Stimulated activated CD8-positive, alpha-beta memory T cell treated with anti-CD3 and anti-CD28 coated beads, Interleukin-4, amount 100 ng/mL, for 4 hours (primary cell): ENCODE measurements at places on chromosomes 2 and 18.

DNA sequence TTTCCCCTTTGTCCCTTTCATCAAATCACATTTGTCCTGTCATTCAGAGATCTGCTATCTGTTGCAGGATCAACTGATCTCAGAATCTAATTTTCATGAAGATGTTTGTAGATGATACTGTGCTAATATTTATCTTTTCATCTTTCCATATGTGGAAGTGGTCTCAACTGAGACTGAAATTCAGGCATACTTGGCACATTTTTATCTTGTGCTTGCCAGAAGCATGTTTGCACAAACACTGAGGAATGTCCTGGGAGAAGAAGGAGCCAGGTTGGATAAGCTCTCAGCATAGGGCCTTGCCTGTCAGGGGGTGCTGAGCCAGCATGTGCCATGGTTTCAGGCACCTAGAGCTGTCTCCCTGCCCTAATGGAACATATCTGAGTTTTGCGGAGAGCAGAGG lies 24.5 kb upstream of the MMADHC start:
- DNase-seq = no peak

DNA sequence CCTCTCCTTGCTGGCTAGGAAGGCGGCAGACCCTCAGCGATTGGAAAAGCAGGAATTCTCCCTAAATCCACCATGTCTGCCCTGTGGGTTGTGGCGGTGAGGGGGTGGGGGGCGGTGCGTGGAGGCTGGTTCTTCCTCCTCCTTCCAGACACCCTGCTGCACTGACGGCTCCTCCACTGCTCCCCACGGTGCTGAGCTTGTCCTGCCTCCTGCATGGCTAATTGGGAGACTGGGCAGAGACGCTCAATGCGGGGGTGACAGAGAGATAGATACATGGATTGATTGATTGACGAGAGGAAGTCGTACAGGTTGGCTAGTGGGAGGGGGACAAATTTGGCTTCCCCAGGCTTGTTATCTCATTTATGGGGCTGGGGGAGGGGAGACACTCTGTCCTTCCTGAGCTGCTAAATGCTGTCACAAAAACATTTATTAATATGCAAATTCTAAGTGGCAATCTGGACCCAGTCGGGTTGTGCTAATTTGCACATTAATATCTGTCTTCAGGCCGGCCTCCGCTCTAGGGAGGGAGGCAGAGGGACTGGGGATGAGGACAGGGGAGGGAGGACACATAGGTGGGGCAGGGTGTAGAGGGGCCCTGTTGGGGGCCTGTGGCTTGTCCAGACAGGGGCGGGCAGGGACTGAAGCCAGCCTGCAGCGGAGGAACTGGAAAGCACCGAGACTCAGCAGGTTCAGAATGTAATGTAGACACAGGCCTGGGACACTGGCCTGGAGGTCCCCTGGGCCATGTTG lies 181.6 kb downstream of the CELF4 start:
- no peak for DNase-seq

GRCh38 chr2:10331027-10331701 lies 28.5 kb downstream of the HPCAL1 start:
- no peak for DNase-seq

DNA sequence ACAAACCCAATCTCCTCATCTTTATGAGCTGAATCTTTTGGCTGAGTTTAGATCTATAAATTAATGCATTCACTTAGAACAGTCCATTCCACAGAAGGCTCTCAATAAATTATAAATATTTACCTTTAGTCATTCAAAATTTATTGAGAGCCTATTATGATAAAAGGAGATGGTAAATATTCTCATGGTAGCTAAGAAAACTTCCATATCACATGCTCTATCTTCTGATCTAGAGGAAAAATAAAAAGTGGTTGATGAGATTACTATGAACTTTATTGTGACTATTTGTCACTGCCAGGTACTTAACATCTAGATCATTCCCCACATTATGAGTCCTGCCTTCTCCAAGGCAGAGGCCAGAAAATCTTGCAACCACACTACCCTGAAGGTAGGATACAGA lies 62.4 kb downstream of the L3MBTL4 start:
- no peak for DNase-seq

- no peak for DNase-seq
Measured at GRCh38 chr2:48334180-48334579, 195.8 kb upstream of the STON1 start.

DNA sequence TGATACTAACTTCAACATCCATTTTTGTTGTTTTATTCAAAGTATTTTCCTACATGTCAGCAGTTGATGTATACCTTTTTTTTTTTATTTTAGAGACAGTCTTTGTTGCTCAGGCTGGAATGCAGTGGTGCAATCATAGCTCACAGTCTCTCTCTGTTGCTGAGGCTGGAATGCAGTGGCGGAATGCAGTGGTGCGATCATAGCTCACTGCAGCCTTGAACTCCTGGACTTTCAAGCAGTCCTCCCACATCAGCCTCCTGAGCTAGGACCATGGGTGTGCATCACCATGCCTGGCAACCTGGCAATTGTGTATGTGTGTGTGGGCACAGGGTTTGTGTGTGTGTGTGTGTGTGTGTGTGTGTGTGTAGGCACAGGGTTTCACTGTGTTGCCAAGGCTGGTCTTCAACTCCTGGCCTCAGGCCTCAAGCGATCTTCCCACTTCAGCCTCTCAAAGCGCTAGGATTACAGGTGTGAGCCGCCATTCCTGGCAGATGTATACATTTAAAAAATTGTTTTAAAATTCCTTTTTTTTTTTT lies 24.8 kb downstream of the SANBR start:
- no peak for DNase-seq

DNA sequence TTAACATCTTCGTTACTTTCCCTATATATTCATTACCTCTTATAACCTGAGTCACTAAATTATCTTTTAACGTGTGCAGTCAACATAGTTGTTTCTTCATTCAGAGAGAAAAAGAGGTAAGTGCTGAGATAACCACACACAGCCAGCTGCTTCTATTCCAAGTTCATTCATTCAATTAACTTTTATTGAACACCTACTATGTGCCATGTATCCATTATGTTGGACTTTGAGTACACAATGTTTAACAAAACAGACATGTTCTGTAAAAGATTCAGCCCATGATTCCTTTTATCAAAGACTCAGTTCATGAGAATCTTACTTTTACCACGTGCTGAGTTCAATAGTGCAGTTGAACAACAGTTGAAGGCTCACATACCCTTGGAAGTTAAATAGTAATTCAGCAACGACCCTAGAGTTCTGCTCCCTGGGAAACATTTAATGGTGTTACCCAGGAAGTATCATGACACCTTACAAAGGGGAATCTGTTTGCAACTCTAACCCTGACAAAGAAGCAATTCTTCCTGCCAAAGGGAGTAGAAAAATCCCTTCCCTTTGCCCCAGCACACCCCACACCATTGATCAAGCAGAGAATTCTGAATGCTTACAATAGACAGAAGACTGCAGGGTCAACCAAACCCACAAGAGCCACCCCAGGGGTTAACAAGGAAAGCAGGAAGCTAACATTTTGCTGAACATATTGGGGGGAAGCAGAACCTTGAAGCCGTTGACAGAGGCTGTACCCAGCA lies 595.8 kb downstream of the STK39 start:
- DNase-seq = no peak
